Hypothalamus (tissue), 51 donors: ENCODE measurements at places on chromosomes 3 and 15.

DNA sequence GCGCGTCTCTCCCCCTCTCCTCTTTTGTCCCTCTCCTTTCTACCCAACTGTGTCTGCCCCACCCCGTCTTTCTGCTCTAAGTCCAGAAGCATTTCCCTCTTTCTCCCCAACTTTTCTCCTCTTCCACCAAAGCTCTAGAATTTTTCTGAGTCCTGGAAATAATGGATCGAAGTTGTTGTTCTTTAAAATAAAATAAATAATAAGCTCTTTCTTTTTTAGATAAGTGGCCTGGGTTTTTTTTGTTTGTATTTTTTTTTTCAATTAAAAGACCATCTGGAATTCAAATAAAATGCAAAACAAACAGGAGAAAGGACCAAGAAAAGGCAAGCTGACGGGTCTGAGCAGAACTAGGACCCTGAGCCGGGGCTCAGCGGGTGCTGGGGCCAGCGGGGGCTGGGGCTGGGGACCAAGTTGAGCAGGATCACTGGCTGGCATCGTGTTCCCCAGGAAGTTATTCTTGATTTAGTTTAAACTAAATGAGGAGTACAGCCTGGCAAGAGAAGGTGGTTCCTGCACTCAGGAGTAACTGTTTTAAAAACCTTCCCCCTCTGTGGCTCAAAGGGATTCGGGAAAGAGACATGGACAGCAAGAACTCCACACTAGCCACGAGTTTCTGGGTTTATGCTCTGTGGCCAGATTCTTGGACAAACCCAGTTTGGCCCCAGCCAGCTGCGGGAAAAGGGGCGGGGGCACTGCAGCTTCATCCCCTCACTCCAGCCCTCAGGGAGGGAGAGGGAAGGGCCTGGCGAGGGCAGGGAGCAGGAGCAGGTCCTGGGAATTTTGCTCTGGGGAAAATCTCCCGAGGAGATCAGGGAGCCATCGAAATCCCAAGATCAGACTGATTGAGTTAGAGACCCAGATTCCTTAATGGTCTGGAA, 8.4 kb downstream of the GATA2 start:
- DNase-seq: no peak

GRCh38 chr3:101602731-101603130, 28.8 kb downstream of the PCNP start:
- no peak for DNase-seq

- DNase-seq: no peak
These were observed 20.0 kb downstream of the CERS3 start for GRCh38 chr15:100508641-100509300.

DNA sequence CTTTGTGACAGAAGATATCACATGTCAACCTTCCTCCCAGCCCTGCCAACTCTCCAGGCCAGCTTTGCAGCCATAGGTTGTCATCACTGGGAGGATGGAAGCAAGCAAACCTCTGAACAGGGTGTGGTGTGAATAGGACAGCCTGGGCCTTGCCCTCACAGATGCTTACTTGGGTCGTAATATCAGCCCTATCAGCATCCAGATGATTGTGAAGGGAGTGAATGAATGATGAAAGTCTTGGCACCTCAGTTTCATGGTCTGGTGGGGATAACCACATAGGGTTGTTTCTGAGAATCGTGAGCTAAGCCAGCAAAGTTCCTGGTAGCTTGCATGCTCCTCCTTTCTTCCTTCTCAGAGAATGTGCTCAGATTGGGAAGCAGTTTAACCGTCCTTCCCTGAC, 55.1 kb upstream of the POLR2M start:
- no peak for DNase-seq

- DNase-seq: no peak
These were observed 13.3 kb downstream of the ETV5 start for GRCh38 chr3:186095561-186096081.

GRCh38 chr3:135050536-135050935, 255.5 kb downstream of the EPHB1 start:
- DNase-seq: no peak

DNA sequence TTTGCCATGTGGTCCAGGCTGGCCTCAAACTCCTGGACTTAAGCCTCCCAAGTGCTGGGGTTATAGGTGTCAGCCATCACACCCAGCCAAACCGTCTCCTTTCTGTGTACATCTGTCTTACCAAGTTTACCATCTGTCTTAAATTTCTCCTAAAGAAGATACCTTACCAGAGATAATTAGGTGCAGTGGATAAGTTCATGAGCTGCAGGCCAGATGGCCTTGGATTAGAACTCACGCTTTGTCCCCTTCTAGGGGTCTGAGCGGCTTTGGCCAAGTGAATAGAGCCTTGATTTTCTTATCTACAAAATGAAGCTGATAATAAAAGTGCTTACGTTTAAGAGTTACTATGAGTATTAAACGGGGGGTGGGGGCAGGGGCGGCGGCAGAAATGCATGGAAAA, 103.9 kb downstream of the SUCLG2 start:
- DNase-seq: no peak

- DNase-seq: no peak
These were observed 305.5 kb downstream of the GRM7 start for GRCh38 chr3:7166460-7166859.

DNA sequence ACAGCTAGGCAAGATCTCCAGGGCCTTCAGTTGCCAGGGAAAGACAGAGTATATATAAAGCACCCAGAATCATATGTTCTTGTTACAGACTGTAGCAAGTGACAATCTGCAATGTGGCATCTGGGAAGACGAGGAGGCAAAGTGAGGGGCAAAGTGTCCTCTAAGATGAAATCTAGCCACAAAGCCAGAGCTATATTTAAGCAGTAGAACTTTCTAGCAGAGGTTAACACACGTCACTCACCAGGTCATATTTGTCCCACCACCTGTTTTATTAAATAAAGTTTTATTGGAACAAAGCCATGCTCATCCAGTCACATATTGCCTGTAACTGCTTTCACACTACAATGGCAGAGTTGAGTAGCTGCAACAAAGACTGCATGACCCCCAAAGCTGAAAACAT, 51.5 kb downstream of the PDZRN3 start:
- no peak for DNase-seq

DNA sequence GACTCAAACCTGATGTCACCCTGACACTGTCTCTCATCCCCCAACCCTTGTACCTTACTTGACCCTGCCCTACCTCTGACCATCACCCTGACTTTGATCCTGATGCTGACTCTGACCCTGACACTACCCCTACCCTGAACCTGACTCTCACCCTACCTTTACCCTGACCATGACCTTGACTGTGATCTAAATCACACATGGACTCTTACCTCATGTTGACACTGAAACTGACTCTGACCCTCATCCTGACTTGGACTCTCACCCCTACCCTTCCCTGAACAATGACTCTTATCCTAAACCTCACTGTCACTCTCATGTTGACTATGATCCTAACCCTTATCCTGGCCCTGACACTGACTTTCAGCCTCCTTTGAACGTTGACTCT, 21.7 kb upstream of the SLC25A26 start:
- no peak for DNase-seq

DNA sequence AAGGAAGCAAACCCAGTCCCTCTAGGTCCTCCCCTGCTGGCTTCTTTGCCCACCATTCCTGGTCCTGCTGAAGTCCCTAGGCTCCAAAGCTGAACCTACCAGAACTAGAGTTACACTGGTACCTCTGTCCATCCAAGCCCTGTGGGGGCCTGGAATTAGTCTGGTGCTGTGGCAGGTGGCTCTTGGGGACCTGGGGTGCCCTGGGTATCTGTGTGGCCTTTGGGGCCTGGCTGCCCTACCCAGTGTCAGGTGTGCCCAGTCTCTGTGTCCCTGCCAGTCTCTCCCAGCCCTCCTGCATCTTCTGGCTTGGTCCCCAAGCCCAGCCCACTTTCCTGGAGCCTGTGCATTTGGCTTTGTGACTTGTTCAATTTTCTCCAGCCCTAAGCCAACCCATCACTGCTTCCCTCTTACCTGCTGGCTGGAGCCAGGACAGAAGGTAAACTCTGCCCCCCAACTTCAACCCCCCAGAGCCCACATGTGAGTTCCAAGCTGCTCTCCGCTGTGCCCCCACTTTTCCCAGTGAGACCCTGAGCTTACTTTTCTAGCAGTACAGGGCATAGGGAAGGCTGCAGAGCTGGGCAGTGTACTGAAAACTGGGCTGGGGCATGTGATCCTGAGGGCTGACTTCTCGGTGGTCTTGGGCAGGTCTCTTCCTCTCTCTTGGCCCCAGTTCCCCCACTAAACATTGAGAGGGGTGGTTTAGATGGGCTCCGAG, 28.3 kb upstream of the HHATL start:
- no peak for DNase-seq

GRCh38 chr15:74175271-74176191, 2.0 kb downstream of the ISLR start:
- DNase-seq: no peak

- DNase-seq: no peak
These were observed 23.4 kb downstream of the BMF start for GRCh38 chr15:40085266-40085665.

DNA sequence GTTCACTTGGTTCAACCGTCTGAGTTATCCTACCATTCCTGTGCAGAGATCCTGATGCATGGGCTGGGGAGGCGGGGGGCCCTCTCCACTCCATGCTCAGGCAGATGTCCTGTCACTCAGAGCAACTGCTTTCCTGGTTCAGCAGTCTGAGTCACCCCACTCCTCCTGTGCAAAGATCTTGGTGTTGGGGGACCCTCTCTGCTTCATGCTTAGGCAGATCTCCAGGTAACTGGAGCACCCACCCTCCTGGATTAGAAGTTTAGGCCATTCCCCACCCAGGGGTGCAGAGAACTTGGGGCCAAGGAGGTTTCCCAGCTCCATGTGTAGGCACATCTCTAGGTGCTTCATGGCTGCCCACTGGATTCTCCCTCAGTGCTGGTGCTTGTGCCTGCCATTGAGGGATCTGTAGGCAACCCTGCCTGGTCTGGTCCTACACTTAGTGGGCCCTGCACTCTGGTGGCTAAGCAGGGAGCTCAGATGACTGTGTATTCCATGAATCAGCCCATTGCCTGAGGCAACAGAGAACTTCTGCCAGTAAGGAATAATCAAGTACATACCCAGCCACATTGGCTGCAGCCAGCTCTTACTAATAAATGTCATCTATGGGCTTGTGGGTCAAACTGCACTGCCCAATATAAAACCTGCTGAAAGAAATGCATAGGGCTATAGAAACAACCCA, 465.4 kb upstream of the THBS1 start:
- no peak for DNase-seq

- no peak for DNase-seq
These were observed 5.7 kb upstream of the FBLN2 start for GRCh38 chr3:13543253-13543652.

DNA sequence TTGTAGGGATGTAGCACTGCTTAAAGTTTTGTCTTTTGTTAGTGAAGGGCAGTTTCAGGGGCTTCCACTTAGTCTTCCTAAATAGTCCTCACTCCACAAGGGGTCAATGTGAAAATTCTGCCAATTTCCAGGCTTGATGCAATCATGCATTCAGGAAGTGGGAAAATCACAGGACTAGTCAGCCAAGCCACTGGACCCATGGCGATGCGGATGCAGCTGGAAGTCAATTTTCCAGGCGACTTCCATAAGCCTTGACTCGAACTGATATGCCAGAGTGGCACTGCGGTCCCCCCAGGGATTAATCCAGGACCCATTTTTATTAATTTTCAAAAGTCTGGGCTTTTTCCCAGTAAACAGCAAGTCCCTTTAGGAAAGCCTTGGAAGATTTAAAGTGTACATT, 26.1 kb downstream of the GBE1 start:
- no peak for DNase-seq

DNA sequence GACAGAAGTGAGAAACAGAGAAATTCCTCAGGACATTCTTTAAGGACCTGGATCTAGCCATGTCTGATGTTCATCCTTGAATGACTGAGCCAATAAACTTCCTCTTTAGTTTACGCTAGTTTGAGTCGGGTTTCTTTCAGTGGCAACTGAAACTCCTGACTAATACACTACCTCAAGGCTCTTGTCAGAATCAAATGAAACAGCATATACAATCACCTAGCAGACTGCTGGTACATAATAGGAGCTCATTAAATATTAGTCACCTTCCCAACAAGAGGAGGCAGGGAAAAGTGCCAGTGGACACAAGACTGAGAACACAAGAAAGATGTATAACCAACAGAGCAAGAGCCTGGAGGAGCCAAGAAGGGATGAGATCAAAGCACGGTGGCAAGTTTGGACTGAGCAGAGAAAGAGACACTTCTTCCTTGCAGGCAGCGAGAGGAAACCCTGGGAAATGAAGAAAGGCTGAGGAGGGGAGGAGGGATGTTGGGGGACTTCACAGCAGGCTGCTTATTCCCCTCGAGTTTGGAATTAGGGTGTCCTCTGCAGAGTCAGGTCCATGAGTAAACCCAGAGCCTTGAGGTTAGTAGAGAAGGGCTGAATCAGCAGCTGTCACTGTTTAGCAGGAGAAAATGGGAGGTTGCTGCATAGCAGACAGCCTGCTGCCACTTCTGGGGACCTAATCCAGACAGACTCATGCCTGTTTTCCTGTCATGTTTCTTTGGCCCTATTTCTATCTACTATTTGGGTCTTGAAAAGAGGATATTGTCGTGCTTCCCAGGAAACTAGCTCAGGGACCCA, 73.3 kb downstream of the MRPL46 start:
- DNase-seq: no peak

DNA sequence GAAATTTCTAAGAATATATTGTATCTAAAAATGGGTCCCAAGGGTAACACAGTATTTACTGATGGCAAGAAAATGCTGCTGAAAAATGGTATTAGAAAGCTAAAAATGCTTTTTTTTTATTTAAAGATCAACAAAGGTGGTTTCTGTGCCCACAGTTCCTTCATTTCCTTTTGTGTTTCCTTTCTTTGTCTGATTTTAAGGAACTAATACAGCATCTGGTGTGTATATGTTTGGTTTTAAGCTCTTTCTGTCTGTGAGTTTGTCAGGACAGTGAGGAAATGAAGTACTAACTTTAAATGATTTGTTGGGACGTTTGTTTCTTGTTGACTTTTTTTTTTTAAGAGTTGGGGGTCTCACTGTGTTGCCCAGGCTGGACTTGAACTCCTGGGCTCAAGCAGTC, 38.2 kb downstream of the RASA2 start:
- no peak for DNase-seq

DNA sequence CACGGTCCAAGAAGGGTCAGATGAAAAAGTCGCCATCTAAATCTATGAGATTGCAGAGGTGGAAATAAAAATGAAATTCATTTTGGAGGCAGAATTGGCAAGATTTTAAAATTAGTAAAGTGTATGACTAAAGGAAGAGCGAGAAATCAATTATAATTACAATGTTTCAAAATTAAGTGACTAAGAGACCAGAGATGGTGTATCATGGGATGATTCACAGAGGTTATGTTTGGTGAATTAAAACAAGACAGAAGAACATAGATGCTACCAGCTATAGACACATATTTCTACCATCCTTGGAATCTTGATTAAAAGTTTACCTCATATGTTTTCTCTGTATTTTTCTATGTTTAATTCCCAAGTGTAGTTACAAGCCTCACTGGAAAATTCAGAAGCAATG, 308.9 kb upstream of the DNAJC19 start:
- DNase-seq: no peak

GRCh38 chr3:46245146-46245545, 2.9 kb downstream of the CCR3 start:
- no peak for DNase-seq

- DNase-seq: no peak
These were observed 39.3 kb upstream of the C15orf61 start for GRCh38 chr15:67481680-67482079.
